ENCODE measurements at places on chromosomes 5 and 9. TPM values are rescaled to one million over a fixed set of nuclear protein-coding genes. Genes with fewer than 3 reads are reported as not detected.

FAM221B gene
- not detected for total RNA-seq

NOXA1 gene
- 0.18 TPM for total RNA-seq

TMEM232 gene
- 0.75 TPM for total RNA-seq

ACOT12 gene
- total RNA-seq = not detected

GRM6 gene
- total RNA-seq = not detected

SPINK6 gene
- not detected for total RNA-seq

RC3H2 gene
- total RNA-seq = 44.9 TPM

SPATA31A3 gene
- not detected for total RNA-seq

IFNB1 gene
- not detected for total RNA-seq

CTSV gene
- total RNA-seq = 0.54 TPM

ECSCR gene
- total RNA-seq = 217 TPM

SH3PXD2B gene
- 19.5 TPM for total RNA-seq

Measured in endothelial cell of coronary artery (primary cell).